ENCODE measurements at places on chromosomes 16 and 17.

DNA sequence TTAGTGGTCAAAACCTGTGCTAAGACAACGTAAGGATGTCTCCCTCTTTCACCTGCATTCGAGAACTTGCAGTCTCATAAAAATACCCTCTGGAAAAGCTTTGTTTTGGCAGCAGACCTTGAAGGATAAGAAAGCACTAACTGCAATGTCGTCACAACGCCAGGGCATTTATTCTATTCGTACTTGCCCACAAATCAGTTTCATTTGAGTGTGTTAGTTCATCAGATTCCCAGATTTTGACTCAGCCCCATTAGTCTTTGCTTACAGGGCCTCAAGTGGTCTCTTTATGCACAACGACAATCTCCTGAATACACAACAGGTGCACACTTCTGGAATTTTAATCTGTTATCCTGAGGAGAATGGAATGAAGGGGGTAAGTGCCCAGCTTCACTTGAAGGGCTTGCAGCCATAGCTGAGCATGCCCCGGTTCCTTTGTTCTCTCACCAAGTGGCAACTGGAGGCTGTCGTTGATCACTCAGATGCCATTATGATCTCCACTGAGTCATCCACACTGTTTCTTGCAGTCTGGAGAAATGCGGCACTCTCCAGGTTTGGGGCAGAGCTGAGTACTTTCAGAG lies 58.8 kb downstream of the CLEC19A start:
- DNase-seq, result no peak

- DNase-seq, result no peak
These were observed 97.6 kb upstream of the FAM20A start for GRCh38 chr17:68698746-68699145.

- DNase-seq, result no peak
These were observed 45.7 kb downstream of the PLXDC1 start for GRCh38 chr17:39105705-39106104.

DNA sequence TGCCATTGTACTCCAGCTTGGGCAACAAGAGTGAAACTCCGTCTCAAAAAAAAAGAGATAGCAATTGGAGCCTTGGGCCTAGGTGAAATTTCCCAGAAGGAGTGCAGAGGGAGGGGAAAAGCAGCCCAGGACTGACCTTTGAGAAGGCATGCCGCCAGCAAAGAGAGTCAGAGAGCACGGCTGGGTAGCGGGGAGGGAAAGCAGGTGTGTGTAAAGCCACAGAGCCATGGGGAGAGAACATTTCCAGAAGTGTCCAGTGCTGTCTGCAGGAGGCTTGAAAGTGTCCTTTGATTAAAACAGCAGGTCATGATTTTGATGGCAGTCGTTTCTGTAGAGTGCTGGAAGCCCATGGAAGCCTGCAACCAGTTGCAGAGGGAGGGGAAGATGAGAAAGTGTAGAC lies 8.1 kb downstream of the C16orf54 start:
- no peak for DNase-seq

DNA sequence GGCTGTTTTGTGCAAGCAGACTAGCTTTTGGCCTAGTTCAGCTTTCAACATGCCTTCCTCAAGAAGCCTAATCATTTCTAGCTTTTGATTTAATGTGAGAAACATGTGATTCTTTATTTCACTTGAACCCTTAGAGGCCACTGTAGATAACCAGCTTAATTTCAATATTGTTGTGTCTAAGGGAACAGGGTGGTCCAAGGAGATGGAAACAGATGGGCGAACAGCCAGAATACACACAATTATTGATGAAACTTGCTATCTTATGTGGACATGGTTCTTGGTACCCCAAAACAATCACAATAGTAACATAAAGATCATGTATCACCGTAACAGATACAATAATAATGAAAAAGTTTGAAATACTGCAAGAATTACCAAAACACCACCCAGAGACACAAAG lies 4.8 kb downstream of the NPRL3 start:
- DNase-seq, result no peak

DNA sequence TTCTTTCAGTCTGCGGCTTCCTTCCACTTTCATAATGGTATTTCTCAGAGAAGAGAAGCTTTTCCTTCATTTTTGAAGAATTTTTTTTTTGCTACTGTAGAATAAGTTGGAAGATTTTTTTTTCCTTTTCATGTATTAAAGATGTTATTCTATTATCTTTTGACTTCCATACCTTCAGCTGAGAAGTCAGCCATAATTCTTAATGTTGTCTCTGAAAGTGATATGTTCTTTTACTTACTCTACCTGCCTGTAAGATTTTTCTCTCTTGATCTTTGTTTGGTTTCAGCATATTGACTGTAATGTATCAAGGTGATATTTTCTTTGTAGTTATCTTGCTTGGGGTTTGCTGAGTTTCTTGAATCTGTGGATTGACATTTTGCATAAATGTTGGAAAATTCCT lies 143.5 kb upstream of the TOX3 start:
- DNase-seq, result no peak

GRCh38 chr17:80526116-80526910 lies 18.3 kb upstream of the RPTOR start:
- no peak for DNase-seq

DNA sequence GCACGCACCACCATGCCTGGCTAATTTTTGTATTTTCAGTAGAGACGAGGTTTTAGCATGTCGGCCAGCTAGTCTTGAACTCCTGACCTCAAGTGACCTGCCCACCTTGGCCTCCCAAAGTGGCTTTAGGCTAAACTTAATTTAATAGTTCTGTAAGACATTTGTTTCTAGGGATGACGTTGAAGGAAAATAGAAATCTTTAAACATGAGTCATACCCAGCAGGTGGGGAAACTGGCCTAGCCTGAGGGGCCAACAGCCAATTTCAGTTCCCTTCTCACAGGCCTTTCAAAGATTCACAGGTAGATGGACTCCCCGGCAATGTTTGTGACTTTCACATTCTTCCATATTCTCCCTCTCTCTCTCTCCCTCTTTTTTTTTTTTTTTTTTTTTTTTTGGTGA lies 18.1 kb upstream of the ITPRIPL2 start:
- DNase-seq, result no peak

GRCh38 chr17:83057397-83057761 lies 22.0 kb upstream of the METRNL start:
- DNase-seq, result no peak

DNA sequence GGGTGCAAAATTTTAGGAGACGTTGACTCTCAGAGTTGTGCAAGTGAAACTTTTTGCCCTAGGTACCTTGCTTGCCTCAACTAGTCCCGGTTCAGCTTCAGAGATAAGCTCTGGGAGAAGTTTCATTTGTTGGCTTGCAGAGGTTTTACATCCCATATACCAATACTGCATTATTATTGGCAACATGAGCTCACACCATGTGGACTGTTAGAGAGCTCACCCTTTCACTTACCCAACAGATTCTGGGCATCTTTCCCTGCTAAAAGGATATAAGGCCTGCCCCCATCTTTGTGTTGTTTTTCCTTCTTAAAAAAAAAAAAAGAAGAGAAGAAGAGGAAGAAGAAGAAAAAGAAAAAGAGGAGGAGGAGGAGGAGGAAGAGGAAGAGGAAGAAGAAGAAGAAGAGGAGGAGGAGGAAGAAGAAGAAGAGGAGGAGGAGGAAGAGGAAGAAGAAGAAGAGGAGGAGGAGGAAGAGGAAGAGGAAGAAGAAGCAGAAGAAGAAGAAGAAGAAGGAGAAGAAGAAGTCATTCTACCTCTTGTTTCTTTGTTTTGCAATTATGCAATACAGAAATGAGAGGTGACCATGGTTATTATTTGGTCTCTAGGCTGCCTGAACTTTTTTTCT lies 292.6 kb upstream of the IRX3 start:
- no peak for DNase-seq

DNA sequence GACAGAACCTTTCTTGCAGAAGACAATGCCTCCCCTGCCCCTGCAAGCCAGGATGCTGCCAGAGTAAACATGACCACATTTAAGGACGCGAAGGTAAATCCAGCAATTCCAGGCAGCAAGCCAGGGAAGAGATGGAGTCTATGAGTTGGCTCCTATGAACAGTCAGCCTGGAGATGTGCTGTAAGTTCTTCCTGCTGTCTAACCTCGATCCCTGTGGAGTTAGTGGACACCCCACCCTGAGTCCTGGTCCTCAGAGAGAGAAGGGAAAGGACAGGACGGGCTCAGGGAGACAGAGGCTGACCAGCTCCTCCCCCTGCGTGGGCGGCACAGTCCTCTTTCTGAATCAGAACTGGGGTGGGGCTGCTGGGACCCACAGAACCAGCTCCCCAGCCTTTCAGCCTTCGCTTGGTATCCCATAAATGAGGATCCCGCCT lies 24.9 kb downstream of the CDC42EP4 start:
- no peak for DNase-seq

GRCh38 chr16:81546781-81547180 lies 102.2 kb downstream of the CMIP start:
- no peak for DNase-seq

DNA sequence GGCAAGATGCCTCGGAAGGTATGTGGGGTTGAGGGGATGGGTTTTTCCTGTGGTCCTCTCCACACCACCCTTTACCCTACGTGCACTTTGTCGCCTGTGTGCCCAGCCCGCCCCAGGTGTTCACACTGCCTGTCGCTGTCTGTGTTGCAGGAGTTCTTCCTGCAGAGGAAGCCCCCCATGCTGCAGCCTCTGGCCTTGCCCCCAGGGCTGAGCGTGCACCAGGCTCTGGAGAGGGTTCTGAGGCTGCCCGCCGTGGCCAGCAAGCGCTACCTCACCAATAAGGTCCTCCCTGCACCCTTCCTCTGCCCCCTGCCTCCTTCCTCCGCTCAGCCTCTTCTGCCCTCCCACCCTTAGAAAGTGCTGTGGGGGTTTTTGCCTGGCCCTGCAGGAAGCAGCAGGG lies 15.2 kb downstream of the PFAS start:
- no peak for DNase-seq

DNA sequence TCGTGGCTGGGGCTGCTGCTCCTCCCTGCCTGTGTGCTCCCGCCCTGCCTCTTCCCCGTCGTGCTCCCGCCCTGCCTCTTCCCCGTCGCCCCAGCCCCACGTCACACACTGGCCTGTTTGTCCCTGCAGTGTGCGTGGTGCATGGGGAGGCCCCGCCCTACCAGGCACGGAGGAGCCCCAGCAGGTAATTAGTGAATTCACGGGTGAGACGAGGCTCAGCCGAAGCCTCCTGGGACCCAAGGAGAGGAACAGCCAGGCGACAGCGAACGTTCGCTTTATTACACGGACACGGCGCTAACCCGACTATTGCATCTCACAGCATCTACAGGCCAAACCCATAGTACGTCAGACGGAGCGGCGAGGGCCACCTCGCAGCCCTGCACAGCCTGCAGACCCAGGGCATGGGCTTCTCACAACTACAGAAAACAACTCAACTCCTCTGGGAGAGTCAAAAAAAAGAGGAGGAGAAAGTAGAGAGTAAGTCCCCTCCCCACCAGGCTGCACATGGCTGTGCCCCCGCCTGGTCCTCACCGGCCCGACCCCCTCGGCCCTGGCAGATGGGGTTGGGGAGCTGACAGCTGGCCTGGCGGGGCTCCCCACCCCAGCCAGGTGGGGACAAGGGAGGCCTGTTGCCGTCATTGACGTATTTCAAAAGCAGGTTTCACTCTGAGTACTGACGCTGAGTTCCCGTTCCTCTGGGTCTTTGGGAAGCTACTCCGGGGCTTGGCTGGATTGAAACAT lies 4.3 kb upstream of the PABPN1L start:
- DNase-seq, result no peak

- DNase-seq, result no peak
These were observed 8.5 kb downstream of the MSI2 start for GRCh38 chr17:57264776-57265175.

- DNase-seq, result peak; percentile 45
These were observed 117.5 kb downstream of the BANP start for GRCh38 chr16:88068476-88069396.

DNA sequence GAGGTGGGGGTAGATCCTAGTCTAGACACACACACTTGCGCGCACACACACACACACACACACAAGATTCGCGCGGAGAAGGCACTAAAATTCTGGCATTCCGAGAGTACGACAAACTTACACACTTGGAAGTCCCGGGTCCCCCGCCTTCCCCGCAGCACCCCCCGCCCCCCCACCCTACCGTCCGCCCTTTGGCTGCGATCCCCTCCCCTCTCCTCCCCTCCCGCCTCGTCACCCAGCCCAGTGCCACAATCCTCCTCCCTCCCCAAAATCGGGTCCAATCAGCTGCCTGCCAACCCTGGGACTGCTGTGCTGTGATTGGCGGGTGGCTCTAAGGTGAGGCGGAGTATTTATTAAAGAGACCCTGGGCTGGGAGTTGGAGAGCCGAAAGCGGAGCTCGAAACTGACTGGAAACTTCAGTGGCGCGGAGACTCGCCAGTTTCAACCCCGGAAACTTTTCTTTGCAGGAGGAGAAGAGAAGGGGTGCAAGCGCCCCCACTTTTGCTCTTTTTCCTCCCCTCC lies at the start of gene SOX9:
TSS of gene SOX9 (plus strand) at position 379 of the 522 bp plus-strand sequence. CDS start 372 bp downstream, outside the sequence.
- DNase-seq, result peak; percentile 82

GRCh38 chr16:20910781-20911321 lies 10.3 kb downstream of the LYRM1 start:
- DNase-seq, result no peak
